Left hindlimb (tissue), 1 donor: ENCODE measurements at places on chromosomes 11 and 22.
A peak's percentile ranks its signal among the peaks of the same experiment; 100 is the strongest.

GRCh38 chr11:35747668-35748067 lies 85.1 kb downstream of the TRIM44 start:
- no peak for DNase-seq

GRCh38 chr11:93131709-93132108 lies 66.1 kb downstream of the SLC36A4 start:
- no peak for DNase-seq

- DNase-seq = no peak
Measured at GRCh38 chr11:88535266-88535665, 197.7 kb upstream of the CTSC start.

- DNase-seq = no peak
Measured at GRCh38 chr22:40499209-40499623, 128.8 kb downstream of the SGSM3 start.

DNA sequence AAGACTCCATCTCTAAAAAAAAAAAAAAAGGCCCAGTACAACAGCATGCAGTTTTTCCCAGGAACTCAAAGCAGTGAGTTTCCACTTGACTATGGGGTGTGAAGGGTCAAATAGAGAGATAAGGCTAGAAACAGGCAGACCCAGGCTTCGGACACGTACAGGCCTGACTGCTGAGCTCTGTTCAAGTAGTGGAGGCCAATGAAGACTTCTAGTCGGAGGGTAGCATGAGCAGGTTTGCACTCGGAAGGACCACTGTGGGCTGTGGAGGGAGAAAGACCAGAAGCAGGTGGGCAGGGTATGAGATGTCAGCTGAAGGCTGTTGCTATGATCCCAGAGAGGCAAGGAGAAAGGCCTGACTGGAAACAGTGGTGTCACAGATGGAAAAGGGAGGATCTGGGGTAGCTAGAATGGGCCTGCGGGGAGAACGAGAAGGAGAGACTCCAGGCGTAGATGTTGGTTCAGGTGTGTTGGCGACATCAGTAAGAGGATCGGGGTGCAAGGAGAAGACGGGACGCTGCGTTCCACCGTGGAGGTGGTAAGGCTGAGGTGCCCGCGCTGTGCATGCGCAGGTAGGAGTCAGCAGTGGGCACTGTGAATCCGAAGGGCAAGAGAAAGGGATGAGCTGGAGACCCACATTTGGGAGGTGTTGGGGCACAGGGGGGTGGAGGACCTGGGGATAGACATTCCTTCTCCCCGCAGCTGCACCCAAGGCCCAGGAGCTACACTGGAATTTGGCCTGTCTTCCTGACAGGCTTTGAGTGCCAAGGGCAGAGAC lies 49.4 kb upstream of the RAB1B start:
- DNase-seq = no peak

DNA sequence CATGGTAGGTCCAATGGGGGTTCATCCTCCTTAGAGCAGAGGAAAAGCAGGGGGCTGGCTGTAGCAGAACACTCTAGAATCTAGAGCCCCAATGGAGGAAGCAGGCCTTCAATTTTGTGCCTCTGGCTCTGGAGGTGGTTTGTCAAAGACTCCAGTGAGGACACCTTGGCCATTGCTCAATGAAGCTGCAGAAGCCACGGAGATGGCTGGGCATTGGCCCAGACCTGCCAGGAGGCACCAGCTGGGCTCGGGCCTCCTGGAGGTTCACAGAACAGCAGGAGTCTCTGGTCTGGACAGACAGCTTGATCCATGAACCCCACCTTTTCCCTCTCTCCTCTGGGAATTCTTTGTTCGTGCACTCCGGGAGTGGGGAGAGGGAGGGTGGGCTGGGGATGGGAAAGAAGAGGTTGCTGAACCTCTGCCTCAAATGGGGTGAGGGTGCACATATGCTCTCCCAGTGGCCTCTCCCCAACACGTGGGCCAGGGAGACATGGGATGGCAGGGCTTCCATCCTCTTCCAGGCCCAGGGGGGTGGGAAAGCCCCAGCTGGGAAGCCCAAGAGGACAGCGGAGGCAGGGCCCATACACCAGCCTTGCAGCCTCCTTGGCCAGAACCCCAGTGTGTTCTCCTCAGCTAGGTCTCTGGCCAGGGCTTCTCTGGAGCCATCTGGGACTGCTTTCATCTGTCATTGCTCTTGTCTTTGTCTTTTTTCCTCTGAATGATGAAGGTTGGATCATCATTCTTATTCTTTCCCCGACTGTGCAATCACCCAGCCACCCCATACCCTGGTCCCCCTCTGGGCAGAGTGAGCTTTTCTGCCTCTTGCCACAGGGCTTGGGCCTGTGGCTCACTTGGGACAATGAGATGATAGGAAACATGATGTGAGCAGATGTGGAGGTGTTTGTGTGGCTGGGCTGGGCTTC lies 1019.4 kb downstream of the BRD1 start:
- no peak for DNase-seq

GRCh38 chr11:66853242-66854229 lies 3.3 kb upstream of the LRFN4 start:
- DNase-seq = no peak

- no peak for DNase-seq
Measured at GRCh38 chr11:134207538-134208239, 16.1 kb downstream of the NCAPD3 start.

DNA sequence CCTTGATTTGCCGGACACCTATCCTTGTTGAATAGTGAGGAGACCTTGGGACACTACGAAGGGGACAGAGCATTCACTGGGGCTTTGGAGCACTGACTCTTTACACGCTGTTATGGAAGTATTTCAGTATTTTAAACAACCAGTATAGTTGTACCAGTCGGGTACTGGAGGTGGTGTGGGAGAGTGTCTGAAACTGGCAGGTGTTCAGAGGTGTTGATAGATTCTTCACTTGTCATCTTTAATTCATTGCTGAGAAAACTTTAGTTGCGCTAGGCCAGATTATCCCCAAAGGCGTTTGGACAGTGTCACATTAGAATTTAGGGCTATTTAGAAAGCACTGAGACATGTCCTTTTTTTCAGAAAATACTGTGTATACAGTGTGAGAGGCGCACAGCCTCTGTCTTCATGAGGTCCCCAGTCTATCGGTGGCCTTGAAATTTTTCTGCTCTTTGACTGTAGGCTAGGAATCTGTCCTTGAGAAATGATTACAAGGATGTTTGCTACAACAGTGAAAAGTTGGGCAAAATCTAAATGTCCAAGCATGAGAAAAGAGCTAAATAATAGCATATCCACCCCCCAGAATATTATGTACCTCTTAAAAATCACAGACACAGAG lies 69.7 kb downstream of the TEAD1 start:
- no peak for DNase-seq

GRCh38 chr11:50174189-50174588 lies 141.5 kb downstream of the OR4C45 start:
- DNase-seq = no peak

DNA sequence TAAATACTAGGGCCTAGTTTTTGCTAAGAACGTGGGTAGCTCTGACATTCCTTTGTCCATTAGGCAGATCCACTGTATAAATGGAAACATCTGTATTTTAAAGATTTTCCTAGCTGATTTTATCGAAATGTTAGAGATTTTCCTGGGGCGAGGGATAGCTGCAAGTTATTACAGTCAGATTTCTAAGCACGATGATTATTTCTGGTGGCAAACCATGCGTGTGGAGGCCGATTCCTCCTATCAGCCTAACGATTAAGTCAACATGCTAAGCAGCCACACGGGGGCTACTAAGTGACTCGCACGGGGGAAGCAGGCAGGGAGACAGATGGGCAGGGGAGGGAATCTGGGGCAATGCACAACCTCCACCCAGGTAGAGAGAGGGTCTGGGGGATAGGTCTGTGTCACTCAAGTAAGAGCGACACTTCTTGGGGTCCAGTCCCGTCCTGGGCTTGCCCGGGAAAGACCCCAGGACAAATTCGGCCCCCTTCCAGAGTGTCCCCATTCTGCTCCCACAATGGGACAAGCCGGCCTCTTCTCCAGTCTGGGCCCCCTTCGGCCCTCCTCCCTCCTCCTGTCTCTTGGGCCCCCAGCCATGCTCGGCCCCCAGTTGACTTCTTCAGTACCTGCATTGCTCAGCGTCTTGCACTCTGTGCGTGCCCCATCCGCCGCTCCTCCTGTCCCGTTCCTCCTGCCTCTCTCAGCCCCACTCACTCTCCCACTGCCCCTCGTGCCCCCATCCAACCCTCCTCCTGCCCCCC lies 571 bp downstream of the C11orf24 start:
- DNase-seq = peak; percentile 73

GRCh38 chr11:110097459-110098012 lies 4.3 kb downstream of the ZC3H12C start:
- no peak for DNase-seq

- no peak for DNase-seq
Measured at GRCh38 chr11:124873951-124874350, 8.7 kb downstream of the ROBO3 start.

DNA sequence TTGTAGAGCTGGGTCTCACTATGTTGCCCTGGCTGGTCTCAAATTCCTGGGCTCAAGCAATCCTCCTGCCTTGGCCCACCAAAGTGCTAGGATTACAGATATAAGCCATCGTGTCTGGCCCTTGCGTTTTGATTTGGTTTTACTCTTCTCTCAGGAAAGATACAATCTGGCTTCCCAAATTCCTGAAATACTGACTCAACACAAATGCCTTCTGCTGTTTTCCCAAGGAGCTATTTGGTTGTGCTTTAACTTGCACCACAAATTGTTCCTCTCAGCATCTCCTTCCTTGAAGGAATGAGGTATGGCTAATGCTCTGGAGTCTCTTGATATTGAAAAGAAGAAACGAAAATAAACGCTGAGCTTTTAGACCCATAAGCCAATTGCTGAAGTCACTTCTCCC lies 110.0 kb upstream of the PAX6 start:
- no peak for DNase-seq

DNA sequence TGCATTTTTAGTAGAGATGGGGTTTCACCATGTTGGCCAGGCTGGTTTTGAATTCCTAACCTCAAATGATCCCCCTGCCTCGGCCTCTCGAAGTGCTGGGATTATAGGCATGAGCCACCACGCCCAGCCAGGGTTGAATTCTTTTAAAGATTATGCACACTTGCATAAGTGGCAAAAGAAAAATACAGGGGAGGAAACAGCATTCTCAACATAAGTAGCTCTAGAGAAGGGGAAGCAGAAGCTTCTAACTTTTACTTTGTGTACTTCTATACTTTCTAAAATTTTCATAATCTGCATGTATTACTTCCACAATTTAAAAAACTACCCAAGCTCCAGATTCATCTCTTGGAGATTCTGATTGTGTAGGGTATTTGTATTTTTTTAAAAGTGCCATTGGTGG lies 108.0 kb downstream of the SLC1A2 start:
- DNase-seq = no peak

DNA sequence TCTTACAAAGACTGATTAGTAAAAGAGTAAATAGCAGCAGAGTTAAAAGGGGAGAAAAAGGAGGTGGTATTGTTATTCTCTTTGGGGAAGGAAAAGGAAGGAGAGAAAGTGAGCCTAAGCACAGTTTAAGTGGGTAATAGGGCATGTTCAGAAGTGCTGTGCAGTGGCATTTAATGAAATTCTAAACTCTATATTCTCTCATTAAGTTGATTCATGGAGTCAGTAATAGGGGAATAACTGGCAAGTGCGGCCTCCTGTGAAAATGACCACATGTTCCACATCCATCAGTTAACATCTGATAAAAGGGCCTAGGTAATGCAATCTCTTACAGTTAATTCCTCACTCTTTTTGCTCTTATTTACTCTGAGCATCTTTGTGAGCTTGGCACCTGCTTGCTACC lies 516.7 kb downstream of the JRKL start:
- DNase-seq = no peak

DNA sequence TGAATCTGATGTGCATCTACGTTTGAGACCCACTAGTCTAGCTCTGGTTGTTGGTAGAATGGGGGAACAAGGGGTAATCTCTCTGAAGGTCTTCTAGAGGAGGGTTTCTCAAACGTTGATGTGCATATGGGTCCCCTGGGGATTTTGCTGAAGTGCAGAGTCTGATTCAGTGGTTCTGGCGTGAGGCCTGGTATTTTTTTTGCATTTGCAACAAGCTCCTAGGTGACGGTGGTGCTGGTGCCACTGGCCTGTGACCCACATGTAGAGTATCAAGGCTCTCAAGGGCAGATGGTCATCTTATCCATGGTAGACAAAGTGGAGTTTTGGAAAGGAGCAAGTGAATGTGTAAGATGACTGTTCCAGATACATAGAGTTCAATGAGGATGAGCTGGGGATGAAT lies 97.1 kb downstream of the CEP164 start:
- DNase-seq = no peak

DNA sequence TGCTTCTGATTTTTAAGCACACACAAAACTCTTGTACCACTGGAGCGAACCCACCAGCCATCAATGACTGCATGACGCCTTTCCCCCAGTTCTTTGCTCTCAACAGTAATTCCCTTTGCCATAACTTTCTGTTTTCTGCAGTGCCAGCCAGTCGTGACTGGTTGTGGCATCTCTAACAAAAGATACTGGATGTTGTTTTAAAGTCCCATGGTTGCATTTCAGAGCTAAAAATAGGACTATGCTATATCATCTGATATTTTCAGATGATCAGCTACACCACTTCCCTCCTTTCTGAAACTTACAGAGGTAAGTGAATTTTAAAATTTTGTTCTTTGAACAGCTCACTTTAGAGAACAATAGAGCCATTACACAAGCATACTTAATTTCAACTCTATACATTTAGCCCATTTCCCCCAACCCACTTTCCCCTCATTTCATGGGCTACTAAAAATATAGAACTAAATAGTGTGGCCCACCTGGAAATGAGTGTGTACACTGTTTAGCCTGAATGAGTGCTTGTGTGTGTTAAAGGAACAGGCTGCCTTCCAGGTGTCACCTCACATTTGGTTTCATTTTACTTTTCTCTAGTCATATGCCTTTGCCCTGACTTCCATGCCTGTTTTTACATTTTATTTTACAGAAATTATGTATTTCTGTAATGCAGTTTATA lies 136.9 kb upstream of the ZC3H12C start:
- no peak for DNase-seq

DNA sequence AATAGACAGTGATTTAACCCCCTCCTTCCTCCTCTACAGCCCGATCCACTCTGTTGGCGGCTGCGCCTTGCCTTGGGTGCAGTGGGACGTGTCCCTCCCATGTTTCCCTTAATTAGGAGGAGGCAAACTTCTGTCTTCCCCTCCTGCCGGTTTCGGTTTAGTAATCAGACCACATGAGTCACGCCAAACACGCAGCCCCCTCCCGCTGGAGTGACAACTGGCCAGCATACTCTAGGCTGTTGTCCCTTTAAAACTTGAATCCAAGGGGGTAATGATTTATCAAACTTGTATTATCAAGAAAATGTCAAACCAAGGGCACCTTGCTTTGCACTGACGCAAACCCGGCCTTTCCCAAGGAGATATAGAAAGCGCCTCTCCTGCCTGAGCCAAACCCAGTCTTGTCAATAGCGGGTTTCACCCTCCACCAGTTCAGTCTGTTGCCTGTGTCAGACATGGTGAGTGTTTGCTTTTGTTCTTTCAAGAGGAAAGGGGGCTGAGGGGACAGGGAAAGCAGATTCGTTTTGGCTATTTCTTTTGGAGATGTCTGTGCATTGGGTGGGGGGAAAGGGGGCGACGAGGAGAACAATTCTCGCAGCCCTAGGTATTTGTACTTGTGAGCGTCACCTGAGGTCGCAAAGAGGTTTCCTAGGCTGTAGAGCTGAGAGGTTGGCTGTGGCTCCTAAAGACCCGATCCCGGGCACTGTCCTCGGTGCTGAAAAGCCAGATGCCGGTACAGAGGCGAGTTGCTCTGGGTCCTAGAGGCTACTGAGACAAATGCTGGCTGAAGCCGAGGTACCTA lies at the start of gene SLC6A5:
Gene SLC6A5, plus strand, starts transcription at position 388 of the 799 bp plus-strand sequence. Its CDS starts 65 bp downstream, at position 453.
- DNase-seq = peak; percentile 69
